ENCODE measurements at places on chromosomes 13 and 19.

DNA sequence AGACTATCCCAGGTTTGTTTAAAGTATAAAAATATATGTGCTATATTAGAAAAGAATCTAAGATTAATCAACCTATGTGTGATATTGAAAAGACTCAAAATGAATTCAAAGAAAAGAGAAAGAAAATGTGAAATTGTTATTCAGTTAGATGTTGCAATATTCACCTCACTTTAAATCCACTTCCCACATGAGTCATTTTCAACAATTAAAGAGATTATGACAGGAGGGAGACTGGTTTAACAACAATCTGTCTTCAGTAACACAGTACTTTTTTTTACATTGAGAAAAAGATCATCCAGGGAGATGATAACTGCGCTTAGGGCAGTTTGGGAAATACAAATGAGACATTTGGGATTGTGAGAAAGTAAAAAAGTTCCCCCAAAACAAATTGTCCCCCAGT, 1246.2 kb downstream of the SLITRK1 start:
- no peak for DNase-seq

DNA sequence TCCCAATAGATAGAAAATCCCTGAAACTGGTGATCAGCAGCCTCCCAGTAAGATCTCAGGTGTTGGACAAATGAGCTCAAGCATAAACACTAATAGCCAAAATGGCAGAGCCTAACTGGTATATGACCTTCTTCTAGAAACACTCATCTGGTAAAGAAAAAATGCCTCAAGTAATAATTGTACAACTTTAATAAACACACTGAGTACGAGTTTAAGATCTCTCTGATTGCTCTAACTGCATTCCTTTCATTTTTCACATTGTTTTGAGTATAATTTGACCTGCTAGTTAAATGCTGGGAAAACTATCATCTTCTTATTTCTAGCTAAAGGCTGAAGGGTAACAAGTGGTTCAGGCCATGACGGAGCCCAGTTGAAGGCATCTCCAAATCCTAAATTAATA, 2009.5 kb upstream of the PCDH20 start:
- DNase-seq, result no peak

DNA sequence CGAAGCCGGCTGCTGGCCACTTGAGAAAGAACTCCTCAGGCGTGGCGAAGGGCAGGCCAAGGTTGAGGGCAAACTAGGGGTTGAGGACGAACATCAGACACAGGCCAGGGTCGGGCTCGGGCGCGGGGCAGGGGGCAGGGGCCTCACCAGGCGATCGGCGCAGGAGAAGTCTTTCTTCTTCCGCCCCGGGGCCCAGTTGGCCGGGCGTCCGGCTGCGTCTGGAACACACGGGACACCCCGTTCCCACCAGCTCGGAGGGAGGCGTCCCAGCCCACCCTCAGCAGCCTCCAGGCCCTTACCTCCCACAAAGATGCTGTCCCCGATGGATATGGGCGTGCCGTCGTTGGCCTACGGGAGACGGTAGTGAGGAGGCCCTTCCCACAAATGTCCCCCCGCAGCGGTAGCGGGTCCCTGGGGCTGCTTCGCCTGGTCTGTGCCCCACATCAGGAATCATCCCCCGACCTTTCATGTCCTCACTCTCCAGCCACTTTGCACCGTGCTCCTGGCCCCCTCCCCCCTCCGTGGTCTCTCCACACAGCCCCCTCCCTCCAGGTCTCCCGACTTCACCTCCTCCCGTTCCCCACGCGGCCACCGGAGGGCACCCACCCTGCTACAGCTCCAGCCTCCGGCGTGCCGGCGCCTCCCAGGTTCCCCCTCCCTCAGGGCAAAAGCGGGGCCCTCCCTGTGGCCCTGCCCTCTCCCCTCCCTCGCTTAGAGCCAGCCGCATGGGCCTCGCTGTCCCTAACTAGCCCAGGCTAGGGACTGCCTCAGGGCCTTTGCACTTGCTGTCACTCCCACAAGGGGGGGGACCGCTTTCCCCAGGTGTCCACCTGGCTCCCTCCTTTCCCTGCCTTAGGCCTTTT, 4.8 kb downstream of the PNKP start:
- no peak for DNase-seq

DNA sequence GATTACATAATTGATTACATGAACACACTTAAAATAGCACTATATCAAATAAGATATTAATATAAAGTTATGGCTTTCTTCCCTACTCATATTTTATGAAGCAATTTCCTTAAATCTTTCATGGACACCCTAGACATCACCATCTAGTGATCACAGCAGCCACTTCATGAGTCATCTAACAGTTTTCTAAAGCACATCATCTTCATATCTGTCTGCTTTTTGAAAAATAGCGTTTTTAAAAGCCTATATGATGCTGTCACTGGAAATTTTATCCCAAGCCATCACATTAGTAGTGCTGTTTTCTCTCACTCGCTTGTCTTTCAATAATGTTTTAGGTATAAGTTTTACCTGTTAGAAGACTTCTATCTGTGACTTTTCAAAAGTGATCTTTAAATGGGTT, 326.1 kb downstream of the SLITRK6 start:
- DNase-seq, result no peak

DNA sequence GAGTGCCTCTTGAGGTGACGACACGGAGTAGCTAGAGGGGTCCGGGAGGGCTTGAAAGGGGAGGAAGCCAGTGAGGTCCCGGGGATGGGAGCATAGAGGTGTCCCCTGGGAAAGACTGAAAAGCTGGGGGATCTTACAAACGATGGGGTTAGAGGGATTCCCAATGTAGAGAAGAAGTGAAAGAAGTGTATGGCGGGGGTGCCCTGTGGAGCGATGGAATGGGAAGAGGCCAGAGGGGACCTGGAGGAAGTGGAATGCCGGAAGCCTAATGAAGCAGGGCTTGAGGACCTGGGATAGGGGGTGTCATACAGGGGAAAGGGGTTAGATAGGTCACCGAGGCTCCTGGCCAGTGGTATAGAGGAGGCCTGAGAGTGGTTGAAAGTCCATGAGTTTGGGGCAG, 580 bp downstream of the AP2A1 start:
- no peak for DNase-seq

GRCh38 chr19:50835785-50836542, 2.6 kb upstream of the KLK15 start:
- no peak for DNase-seq

GRCh38 chr13:74423434-74423833, 289.2 kb upstream of the KLF12 start:
- no peak for DNase-seq

DNA sequence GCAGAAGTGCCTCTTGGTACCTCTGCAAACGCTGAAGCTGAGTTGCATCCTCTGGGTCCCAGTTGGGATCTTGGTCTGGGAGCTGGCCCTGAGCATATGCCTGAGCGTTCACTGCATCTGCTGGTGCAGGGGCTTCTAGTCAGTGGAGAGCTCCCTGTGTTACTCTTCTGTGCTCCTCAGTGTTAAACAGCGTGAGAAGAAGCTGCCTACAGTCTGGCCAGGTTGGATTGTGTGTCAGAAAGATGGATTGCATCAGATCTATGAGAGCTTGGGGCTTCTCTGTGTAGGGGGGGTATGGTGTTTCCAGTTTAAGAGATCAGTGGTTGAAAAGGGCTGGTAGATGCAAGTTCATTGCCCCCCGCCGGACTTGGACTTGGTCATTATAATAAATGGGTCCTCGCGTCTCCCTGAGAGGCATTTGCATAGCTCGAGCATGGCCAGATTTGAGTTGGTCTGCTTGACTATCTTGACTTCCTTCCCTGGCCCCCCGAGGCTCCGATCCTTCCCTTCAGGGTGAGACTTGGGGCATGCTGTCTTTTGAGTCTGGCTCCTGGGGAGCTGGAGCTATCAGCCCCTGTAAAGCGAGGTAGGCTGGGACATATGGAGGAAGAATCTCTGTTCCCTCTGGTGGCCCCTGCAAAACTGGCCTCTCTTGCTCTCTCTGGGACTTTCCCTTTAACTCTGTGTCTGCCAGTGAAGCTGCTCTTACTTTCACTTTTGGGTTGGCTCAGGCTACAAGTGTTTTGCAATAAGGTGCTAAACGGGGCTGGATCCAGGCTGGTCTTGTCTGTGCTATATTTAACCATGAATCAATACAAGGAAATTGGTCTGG, 52.9 kb downstream of the OR10H4 start:
- no peak for DNase-seq

- DNase-seq, result no peak
These were observed 2.8 kb upstream of the ADGRE3 start for GRCh38 chr19:14677464-14677863.

- DNase-seq, result no peak
These were observed 103.2 kb downstream of the GADD45B start for GRCh38 chr19:2578901-2579677.

DNA sequence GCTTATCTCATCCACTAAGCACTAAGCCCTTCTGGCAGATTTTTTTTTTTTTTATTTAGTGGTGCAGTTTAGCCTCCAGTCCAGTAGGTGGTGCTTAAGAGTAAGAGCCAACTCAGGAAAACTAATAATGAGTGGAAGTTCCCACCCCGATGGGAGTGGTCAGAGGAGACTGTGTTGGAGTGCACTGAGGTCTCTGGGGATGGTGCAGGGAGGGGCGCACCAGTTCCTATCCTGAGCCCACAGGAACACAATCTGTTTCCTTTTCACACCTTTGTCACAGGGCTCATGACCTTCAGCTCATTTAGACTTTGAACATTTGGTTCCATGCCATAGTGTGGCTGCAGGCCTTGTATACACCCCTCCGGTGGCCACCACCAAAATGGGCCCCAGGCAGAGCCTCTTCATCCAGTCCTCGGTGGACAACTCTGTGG, 367.4 kb downstream of the SPRY2 start:
- no peak for DNase-seq

DNA sequence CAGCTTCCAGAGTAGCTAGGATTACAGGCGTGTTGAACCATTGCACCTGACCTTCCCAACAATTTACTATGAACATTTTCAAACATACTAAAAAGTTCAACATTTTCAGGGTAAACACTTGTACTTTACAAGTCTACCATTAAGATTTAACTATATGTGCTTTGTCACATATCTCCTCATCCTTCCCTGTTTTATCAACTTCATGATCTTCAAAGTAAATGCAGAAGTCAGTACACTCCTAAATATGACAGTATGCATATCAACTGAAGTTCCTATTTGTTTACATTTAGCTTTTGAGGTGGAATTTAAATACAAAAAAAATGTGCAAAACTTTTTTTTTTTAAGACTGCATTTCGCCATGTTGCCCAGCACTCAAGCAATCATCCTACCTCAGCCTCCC, 18.5 kb downstream of the LNX2 start:
- no peak for DNase-seq

Data from NCI-H2081 treated with DMSO at 0.1 percent for 48 hours (cell line).